ENCODE measurements at places on chromosomes 16 and 17.
A peak's percentile ranks its signal among the peaks of the same experiment; 100 is the strongest.

- DNase-seq, result peak; percentile 73
Measured at GRCh38 chr17:73304971-73305812, 6.6 kb downstream of the CDC42EP4 start.

GRCh38 chr16:81550432-81550808 lies 105.8 kb downstream of the CMIP start:
- DNase-seq, result no peak

DNA sequence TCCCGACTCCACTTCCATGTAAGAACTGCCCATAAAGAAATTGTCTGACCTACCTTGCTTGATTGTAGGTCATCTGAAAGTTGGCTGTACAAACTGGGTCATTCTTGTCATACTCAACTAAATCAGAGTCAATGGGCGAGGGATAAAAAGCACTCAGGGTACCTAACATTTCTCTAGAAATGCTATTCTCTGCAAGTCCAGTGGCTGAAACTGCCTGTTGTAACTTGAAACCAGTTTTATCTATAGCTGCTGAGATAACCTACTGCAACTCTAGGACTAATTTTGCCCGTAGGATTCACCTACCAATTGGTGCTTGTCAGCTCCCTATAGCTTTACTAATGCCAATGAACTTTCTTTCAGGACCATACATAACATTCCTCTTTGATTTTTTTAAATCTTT lies 100.1 kb upstream of the GRIN2A start:
- no peak for DNase-seq

- DNase-seq, result no peak
Measured at GRCh38 chr16:4674926-4675530, 18.3 kb upstream of the NUDT16L1 start.

DNA sequence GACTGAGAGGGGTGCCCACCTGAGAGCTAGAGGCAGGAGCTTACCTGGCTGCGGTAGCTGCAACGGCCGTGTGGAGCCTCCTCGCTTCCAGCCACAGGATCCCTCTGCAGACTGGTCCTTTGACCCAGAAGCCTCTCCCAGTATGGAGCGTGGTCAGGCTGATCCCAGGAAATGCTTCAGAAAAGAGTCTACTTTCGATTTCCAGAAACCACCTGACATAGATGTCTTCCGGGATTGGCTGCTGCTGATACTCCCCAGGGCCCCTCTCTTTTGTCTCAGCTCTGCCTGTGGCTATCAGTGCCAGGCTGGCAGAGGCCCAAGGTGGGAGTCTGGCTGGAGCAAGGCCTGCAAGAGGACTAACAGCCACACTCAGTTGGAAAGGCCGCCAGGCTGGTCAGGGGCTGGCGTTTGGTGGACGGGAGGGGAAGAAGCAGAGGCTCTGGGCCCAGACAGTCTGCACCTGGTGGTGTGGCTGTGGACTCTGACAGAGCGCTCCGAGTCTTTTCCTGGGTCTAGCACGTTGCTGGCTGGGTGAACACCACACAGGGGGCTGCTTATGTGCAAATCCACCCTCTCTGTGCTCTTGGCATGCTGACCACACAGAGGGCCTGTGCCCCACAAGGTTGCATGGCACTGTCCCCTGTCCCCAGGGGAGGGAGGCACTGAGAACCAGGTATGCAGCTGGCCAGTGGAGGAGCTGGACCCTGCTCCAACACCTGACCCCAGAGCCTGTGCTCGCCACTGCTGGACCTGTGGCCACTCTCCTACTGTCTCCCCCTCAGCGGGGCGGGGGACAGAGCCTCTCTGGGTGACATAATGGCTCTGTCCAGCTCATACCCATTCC lies at the start of gene LGALS3BP:
Gene LGALS3BP (minus strand): TSS at position 144 of the 844 bp plus-strand sequence. CDS start 2,732 bp downstream, outside the sequence.
- no peak for DNase-seq

DNA sequence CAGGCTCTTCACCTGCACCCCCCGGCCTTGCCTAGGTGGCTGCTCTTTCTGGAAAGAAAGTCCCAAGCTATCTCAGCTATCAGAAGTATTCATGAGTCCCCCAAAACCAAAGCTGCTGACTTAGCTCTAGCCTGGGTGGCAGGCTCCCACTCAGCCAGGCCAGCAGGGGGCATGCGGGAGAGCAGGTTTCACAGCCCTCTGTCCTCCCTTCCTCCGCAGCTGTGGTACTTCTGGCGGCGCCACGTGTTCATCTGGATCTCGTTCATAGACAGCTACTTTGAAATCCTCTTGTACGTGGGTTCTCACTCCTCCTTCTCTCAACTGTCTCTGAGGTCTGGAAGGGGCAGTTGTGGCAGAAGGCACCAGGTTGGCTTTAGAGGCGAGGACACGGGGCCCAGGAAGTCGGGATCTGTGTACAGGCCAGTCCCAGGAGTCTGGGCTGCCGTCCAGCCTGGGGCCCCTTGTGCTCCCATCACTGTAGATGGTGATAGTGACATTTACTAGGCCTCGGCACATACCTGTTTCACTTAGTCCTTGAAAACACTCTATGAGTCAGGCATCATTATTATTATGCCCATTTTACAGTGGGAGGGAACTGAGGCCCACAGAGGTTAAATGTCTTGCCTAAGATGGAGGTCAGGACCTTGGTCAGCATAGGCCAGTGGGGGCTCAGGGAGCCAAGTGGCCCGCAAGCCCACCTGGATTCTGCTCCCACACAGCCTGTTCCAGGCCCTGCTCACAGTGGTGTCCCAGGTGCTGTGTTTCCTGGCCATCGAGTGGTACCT lies 12.9 kb downstream of the TRPV2 start:
- DNase-seq, result no peak

DNA sequence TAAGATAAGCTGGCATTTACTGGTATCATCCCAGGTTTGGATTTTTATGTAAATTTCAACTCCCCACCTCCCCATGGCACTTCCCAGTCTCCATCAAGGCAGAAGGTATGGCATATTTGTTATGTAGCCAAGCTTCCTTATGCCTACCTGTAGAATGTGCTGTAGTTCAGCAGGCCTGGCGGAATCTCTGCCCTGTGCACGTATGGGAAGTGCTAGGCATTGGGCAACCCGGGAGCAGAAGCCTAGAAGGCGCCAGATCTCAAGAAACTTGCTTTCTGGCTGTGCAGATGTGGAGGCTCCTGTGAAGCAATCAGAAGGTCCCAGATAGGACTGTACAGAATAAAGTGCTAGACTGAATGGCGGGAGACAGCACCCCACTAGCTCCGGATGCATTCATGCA lies 64.7 kb downstream of the SNX20 start:
- DNase-seq, result no peak

Data from CMK (cell line).